ENCODE measurements at places on chromosomes 3 and 15.

- no peak for DNase-seq
These were observed 17.6 kb downstream of the C15orf62 start for GRCh38 chr15:40787344-40787841.

DNA sequence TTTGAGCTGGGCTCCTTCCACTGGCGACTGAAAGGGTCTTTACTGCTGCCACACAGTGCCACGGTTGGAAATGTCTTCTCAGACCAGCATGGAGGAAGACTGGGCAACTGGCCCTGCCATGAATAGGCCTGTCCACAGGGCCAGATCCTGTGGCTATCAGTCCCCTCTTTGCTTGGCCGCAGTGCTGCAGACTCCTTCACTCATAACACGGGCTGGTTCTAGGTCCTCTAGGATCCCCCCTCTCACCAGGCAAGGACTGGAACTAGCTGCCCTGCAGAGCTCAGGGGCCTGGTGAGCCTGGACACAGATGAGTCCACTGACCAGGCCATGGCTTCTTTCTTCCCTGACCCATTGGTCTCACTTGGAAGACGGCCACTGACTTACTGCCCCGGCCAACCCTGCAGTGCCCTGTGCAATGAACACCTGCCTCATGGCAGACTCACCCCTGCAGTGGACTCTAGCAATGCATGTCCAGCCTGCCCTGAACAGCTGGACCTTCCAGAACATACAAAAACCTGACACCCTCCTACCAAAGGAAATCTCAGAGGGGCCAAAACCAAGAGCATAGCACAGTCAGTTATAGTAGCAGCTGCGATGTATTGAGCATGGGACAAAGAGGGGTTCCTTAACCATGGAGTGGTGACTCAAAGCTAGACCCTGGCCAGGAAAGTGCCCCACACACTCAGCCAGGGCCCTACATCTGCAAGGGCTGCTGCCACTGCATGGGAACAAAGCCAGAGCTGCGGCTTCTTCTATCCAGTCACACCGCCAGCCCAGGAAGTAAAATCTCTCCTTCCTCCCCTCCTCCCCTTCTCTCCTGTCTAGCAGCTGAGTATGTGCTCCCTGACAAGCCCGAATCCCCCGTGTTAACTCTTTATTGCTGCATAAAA lies 72.1 kb upstream of the ITGA11 start:
- peak; percentile 3 for DNase-seq

- DNase-seq, result no peak
These were observed 590.2 kb downstream of the RBMS3 start for GRCh38 chr3:29871087-29871486.

DNA sequence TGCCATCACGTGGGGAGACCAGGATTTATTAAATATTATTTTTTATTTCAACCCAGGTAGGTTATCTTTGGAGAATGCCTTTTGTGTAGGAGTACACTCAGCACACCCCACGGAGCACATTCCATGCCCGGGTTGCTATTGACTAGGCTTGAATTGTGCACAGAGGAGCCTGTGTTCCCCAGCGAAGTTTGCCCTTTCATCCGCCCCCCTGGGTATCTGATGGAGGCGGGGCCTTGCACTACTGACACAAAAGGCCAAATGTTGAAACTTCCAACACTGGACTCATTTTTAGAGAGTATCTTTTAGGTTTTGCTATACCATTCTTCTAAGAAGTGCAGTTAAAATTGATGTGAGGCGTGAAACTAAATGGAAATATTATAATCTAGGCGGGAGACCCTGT lies 39.3 kb upstream of the PPP4R2 start:
- no peak for DNase-seq

DNA sequence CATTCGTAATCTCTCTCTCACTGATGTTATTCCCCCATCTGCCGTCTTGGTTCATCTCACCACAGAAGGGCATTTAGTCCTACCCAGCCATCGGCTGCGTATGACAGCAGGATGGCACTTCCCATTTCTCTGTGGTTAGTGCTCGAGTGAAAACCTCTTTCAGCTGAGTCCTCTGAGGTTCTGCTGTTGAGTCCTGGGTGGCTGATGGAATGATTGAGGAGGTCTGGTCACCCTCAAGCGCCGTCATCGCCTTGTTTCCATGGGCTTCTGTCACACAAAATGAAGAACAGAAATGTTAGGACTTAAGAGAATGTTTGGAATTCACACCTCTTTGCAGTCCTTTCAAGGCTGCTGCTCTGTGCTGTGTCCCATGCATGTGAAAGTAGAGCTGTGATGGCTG lies 9.4 kb upstream of the SACM1L start:
- DNase-seq, result peak; percentile 91

GRCh38 chr3:73101881-73102280 lies 40.4 kb downstream of the EBLN2 start:
- no peak for DNase-seq

- no peak for DNase-seq
These were observed 36.1 kb upstream of the CTXND1 start for GRCh38 chr15:80288131-80288530.

DNA sequence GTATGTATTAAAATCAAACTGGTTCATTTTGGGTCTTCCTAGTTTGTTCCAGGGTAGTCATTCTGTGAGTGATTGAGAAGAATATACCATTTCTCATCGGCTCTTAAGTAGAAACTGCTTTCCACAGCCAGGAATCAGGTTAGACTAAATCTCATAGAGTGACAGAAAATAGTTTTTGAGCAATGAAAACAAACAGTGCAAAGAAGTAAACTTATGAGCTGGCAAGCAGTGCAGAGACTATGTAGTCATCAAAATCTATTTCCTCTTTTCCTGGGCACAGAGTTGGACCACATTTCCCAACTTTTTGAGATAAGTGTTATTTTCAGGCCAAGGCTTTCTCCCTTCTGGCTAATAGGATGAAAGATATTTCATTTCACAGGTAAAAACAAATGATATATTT lies 66.5 kb downstream of the UBE3A start:
- peak; percentile 40 for DNase-seq

DNA sequence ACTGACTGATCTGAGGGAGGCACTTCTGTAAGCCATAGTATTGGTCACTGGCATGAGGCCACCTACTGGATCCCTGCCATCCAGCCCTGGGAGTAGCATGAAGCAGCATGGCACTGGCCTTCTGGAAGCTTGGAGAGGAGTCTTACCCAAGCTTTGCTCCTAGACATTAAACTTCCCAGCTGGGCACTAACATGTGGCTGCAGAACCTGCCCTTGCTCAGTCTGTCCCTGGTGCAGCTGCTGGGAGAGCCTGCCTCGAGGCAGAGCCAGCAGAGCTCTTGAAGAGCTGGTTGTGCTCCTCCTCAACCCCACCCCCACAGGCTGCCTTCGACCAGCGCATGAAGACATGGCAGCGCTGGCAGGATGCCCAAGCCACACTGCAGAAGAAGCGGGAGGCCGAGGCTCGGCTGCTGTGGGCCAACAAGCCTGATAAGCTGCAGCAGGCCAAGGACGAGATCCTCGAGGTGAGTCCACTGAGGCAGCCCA lies 17.1 kb upstream of the SNX22 start:
- DNase-seq, result no peak

DNA sequence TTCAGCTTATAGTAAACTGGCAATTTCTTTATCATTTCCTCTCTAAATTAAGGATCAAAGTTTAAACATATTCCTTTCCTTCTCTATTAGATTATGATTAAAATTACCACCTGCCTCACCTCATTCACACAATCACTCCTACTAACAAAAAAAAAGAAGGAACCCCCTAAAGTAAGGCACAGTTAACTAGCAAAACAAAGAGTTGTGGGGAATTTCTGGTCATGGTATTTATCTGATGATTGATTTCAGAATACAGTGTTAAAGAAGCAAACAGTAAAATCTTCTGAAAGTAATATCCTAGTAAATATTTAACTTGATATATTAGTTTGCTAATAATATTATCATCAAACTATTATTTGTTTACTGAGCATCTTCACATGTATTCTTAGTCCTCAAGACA lies 8.8 kb downstream of the GBE1 start:
- no peak for DNase-seq

- DNase-seq, result no peak
These were observed 950.7 kb upstream of the CFAP20DC start for GRCh38 chr3:60000311-60001105.

DNA sequence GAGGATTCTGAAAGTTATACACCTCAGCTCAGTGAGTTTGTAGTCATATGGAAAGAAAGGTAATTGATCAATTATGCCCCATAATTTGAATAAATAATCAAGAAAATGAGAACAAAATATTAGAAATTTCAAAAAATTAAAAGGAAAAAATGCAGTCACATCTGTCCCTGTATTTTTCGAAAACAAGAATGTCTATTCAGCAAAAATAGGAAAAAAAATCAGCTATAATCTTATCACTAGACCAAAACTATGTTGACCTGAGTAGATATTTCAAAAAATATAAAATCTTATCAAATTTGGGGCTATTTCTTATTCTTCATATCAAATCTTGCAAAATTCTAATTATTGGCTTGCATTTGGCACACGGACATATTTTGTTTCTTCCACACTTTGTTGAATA lies 501.2 kb upstream of the CNTN3 start:
- DNase-seq, result no peak

- no peak for DNase-seq
These were observed 306.9 kb downstream of the GAP43 start for GRCh38 chr3:115930168-115930567.

- DNase-seq, result no peak
These were observed 18.4 kb upstream of the KLF13 start for GRCh38 chr15:31308185-31308639.

GRCh38 chr3:187811585-187812250 lies 66.5 kb upstream of the BCL6 start:
- DNase-seq, result peak; percentile 84

GRCh38 chr3:177571944-177572315 lies 374.6 kb upstream of the TBL1XR1 start:
- no peak for DNase-seq

- peak; percentile 79 for DNase-seq
These were observed 10.5 kb upstream of the SLITRK3 start for GRCh38 chr3:165206454-165207266.

DNA sequence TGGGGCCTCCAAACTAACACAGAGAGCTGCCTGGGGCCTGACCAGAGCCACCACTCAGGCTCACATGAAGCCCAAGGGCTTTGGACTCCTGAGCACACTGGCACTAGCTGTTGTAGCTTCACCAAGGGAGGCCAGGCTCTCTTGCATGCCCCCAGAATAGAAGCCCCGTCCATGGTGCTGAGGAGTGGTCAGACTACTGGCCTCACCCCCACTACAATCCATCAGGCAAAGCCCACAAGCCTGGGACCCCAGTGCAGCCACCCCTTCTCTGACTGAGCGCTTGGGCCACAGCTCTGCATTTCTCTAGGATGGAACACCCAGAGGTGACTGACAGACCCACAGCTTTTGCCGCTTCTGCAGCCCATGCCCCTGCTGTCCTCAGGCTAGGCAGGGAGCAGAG lies 180.8 kb downstream of the PYDC2 start:
- DNase-seq, result no peak

DNA sequence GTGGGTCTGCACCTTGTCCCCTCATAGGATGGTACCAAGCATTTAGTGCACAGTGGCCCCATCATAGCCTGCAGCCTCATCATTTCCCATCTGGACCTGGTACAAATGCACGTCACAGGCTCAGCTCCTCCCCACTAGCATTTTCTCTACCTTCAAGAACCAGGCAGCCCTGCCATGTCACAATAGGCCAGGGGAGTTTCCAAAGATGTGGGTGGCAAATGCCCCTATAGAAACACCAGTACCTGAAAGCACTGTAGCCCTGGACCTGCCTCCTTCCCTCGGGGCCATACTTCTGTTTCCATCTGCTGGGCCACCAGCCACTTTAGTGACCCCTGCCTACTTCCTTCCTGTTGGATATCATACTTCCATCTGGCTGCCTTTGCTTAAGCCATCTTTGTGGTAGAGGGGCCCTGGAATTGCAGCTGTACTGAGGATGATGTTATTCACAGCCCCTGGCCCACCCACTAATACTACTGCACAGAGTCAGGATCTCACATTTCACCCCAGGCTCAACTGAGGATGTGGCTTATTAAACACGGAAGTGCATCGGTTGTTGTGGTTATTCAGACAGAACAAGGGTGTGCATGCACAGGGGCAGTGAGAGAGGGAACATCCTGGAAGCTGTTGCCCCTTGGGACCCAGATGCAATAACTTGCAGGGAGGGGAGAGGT lies 3.8 kb downstream of the TCTA start:
- DNase-seq, result peak; percentile 36

GRCh38 chr15:85984241-85984640 lies 95.4 kb upstream of the AGBL1 start:
- no peak for DNase-seq

DNA sequence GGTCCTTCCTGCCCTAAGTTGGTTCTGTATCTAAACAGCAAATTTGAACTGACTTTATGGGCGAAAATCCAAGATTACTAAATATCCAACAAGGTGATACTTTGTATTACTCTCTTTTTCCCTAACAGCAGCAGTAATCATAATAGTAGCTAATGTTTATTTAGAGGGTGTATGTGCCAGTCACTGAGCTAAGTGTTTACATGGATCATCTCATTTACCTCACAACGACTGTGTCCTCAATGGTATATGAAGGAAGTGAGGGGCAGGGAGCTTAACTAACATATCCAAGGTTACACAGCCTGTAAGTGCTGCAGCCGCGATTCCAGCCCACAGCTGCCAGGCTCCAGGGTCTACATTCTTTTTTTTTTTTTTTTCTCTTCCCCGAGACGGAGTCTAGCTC lies 10.3 kb upstream of the LRRC34 start:
- no peak for DNase-seq

DNA sequence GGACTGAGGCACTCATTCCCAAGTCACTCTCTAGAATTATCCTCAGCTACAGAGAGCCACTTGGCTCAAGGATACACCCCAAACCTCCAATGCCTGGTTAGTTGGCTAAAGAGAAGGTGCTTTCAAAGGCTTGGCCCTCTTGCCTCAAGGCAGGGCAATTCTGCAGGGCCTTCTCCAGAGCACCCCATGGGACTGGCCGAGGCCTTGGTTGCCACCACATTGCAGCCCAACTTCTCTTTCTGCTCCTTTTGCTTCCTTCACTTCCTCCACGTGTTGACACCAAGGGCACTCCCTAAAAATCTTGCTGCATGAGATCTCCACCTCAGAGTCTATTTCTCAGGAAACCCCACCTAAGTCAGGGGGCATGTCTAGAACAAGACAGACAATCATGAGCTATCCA lies 36.7 kb downstream of the MEGF11 start:
- no peak for DNase-seq

DNA sequence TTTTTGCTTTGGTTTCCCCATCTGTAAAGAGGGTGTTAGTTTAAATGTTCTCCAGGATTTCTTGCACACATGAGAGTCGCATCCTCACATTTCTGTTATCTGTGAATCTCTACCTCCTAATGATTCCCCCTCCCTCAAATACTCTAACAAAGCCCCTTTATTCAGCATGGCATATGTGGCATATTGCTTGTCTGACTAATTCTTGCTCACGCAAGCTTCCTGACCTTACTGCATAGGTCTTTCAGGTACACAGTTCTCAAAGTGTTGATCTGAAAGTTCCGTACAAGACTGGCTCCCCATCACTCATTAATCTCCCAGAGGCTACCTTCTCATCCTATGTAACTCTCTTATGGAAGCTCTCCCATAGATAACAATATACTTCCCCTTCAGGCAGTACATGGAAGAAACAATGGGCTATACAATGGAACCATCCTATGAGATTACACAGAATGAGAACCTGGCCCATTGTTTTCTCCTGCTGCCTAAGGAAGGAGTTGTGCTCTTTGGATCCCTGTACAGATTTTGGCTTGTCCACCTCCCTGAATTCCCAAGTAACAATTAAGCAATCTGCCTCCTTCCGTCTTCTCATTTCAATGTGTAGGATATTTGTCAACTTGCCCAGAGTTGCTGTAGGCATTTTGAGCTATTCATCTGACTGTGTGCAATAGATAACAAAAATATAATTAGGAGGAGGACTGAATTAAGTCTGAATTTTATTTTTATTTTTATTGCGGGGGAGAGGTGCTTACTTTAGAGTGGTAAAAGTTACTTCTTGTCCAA lies 51.0 kb downstream of the PPARG start:
- DNase-seq, result no peak

GRCh38 chr3:32913790-32914446 lies 37.5 kb upstream of the CCR4 start:
- no peak for DNase-seq
